ENCODE measurements at places on chromosomes 4 and X. TPM values are rescaled to one million over a fixed set of nuclear protein-coding genes. Genes with fewer than 3 reads are reported as not detected.

Gene MAGEA4
- not detected for polyA plus RNA-seq

Gene PLAC8
- 7.1 TPM for polyA plus RNA-seq

DNA sequence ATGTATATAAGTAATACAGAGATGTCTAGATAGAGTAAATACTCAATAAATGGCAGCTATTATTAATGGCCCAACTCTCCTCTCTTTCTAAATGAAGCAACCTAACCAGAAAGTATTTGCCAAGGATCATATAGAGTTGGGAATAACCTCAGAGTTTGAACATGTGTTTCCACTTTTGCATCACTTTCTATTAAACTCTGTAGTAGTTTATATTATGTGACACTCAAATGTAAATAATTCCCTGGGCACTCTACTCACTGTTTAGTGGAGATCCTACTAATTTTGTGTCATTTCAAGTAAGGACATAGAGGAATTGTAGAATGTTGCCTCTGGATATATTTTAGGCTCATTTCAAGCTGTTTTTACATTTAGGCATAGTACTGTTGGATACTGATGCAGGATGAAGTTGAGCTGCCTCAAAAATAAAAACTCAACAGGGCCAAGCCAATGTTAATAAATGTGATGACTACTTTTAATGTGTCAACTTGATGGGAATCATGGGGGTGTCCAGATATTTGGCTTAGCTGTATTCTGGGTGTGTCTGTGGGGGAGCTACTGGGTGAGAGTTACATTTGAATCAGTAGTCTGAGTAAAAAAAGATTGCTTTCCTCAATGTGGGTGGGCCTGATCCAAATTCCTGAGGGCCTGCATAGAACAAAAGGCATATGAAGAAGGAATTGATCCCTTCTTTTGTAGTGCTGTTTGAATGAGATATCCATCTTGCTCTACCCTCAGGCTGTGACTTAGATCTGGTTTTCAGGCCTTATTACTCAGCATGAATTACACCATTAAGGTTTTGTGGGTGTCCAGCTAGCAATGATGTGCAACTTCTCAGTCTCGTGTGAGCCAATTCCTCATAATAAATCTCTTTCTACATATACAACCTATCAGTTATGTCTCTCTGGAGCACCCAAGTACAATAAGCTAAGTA lies 1368.2 kb downstream of the STIM2 start:
- peak; percentile 13 for DNase-seq

GRCh38 chr4:21192367-21192766 lies 492.1 kb downstream of the PACRGL start:
- DNase-seq = no peak

DNA sequence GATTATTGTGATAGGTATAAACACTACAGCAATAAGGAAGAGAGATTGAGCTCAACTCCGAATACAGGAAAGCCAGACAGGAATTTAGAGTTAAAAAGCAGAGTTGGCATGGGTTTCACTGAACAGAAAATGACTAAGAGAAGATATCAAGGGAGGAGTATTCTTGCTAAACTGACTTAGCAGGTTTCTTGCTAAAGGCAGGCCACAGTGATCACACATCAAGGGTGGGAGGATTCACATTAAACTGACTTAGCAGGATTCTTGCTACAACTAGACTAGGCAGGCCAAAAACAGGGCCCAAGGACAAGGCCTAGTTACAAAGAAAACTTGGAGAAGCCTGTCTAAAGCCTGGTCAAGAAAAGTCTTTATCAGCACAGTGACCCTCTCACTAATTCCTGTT lies 195.1 kb downstream of the MAGEB5 start:
- DNase-seq = no peak

Gene TMPRSS11A
- 0.09 TPM for polyA plus RNA-seq

Measured in right lung (tissue), 10 donors.